ENCODE measurements at places on chromosomes 2 and 18. TPM values are rescaled to one million over a fixed set of nuclear protein-coding genes. Genes with fewer than 3 reads are reported as not detected.

The NOL4 gene
- total RNA-seq, result 72.9 TPM

The DSG2 gene
- total RNA-seq, result 18.5 TPM

The RTP5 gene
- not detected for total RNA-seq

The IER3IP1 gene
- 18.4 TPM for total RNA-seq

The ALK gene
- 9.5 TPM for total RNA-seq

The SMAD4 gene
- 216 TPM for total RNA-seq

The CAPN14 gene
- 0.60 TPM for total RNA-seq

The REG1B gene
- total RNA-seq, result not detected

The NFATC1 gene
- total RNA-seq, result 11.7 TPM

The DNAJC27 gene
- total RNA-seq, result 22.6 TPM

The ELP2 gene
- total RNA-seq, result 135 TPM

The CYRIA gene
- 9.3 TPM for total RNA-seq

The CPO gene
- not detected for total RNA-seq

The POTEJ gene
- 0.71 TPM for total RNA-seq

The SLC8A1 gene
- total RNA-seq, result 138 TPM

The GCKR gene
- not detected for total RNA-seq

The AKAIN1 gene
- 1.3 TPM for total RNA-seq

The STEAP3 gene
- total RNA-seq, result 2.6 TPM

The SERPINE2 gene
- total RNA-seq, result 59.2 TPM

The GALNT13 gene
- total RNA-seq, result 82.7 TPM

The BOLL gene
- total RNA-seq, result 0.27 TPM

The GLI2 gene
- 7.8 TPM for total RNA-seq

The IL36A gene
- total RNA-seq, result not detected

The POTEC gene
- not detected for total RNA-seq

The TMEM17 gene
- total RNA-seq, result 6.0 TPM

The LIPG gene
- total RNA-seq, result 20.2 TPM

The C2orf80 gene
- total RNA-seq, result not detected

The TNFRSF11A gene
- 3.9 TPM for total RNA-seq

The HOXD12 gene
- not detected for total RNA-seq

The PLEKHM3 gene
- total RNA-seq, result 60.8 TPM

The FOXI3 gene
- total RNA-seq, result 7.1 TPM

The UGT1A5 gene
- total RNA-seq, result 0.16 TPM

The RAMP1 gene
- 6.9 TPM for total RNA-seq

The PLGLB2 gene
- total RNA-seq, result 4.6 TPM

The TCF4 gene
- total RNA-seq, result 441 TPM

The RAX gene
- 111 TPM for total RNA-seq

The EMX1 gene
- not detected for total RNA-seq

The C1GALT1C1L gene
- total RNA-seq, result 1.3 TPM

The MAIP1 gene
- total RNA-seq, result 13.0 TPM

The ALLC gene
- 0.77 TPM for total RNA-seq

The CACNB4 gene
- 26.2 TPM for total RNA-seq

The PROKR1 gene
- total RNA-seq, result 3.1 TPM

The CCDC68 gene
- 14.3 TPM for total RNA-seq

The MAP2 gene
- total RNA-seq, result 267 TPM

The C1QL2 gene
- 4.1 TPM for total RNA-seq

The FAP gene
- total RNA-seq, result 82.5 TPM
